H9 (cell line): ENCODE measurements at places on chromosomes 2 and 18. TPM values are rescaled to one million over a fixed set of nuclear protein-coding genes. Genes with fewer than 3 reads are reported as not detected.

DNA sequence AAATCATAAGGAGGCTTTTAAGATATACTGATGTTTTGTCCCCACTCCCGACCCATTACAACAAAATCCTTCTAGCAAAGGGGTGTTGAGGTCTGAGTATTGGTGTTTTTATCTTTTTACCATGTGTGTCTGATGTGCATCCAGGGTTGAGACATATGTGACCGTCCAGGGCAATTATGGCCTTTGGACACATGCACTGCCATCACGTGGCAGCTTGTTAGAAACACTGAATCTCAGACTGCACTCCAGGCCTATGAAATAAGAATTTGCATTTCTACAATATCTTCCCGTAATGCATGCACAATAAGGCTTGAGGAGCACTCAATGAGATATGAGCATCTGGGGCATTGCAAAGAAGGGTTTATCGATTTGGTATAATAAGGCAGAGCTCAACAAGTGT is 235.1 kb upstream of the ZNF804A start:
- H3K27me3 ChIP-seq, result no peaks in the 10 kb centered on the region
- no peak for DNase-seq
- H3K36me3 ChIP-seq, result no peaks in the 10 kb centered on the region

DNA sequence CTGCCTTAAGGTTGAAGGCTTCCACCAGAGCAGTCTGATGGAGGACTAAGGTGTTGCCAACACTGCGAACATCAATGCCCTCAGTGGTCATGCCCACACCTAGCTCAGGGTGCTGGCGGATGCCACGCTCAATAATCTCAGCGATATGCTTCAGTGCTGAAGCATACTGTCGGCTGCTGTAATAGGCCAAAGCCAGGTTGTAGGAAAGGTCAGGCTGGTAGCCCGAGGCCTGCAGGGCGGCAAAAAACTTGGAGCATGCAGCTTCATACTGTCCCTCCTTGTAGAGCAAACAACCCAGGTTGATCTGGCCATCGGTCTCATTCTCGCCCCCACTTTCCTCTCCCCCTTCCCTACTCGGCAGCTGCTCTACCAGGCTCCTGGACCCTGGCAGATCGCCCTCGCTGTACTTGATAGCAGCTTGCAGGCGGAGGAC is 159.4 kb downstream of the AGPS start:
- H3K4me3 ChIP-seq, result peak overlapping the region; percentile 97
- H3K27me3 ChIP-seq, result no peaks in the 10 kb centered on the region
- H3K4me1 ChIP-seq, result peaks cover 2% of the 10 kb centered on the region; the same call in 1 of the 2 replicates
- H3K27ac ChIP-seq, result no peak overlapping the region
- H3K36me3 ChIP-seq, result no peaks in the 10 kb centered on the region

GRCh38 chr18:3525870-3526420 is 76.0 kb downstream of the TGIF1 start:
- H3K4me1 ChIP-seq, result peaks cover 10% of the 10 kb centered on the region; the same call in 1 of the 2 replicates
- DNase-seq, result no peak
- H3K36me3 ChIP-seq, result peaks cover 13% of the 10 kb centered on the region
- no peaks in the 10 kb centered on the region for H3K27me3 ChIP-seq

TUBB8B gene
- 0.72 and 1.0 TPM in 2 replicates for total RNA-seq

GRCh38 chr2:42775186-42775585 is 11.3 kb upstream of the OXER1 start:
- peaks cover 33% of the 10 kb centered on the region for H3K36me3 ChIP-seq
- no peaks in the 10 kb centered on the region for H3K27me3 ChIP-seq
- no peak overlapping the region for H3K27ac ChIP-seq
- peaks cover 7% of the 10 kb centered on the region; the same call in 1 of the 2 replicates for H3K4me1 ChIP-seq
- no peak overlapping the region for H3K4me3 ChIP-seq

DNA sequence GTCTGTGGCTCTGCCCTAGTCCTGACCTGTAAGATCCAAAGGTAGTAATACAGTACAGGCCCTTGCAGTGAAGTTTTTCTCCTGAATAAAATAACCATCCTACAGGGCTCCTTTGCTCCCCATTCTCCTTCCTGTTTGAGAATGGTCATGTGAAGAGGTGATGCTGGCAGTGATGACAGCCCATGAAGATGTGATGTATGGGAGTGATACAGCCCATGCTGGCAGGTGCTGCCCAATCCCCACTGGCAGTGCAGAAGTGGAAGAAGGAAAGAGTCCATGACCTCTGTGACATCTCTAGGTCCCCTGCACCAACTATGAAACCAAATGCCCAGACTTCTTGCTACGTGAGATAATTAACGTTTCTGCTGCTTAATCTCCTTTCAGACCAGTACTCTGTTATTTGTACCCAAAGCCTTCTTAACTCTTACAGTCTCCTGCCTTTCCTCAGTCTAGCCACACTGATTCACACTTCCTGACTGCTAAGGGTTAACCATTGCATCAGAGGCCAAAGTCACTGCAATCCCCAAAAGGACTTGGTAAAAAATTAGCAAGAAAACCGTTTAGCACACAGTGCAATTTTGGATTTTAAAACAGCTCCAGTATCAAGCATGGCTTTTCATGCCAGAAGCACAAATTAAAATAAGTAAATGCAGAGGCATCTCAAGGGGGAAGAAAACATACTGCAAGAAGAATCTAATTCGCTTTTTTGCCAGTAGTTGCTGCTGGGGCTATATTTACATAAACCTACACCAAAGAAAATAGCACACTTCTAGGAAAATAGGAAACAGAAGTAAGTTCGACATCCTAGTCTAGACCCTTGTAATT is 98.0 kb downstream of the STK39 start:
- H3K27ac ChIP-seq, result no peak overlapping the region
- no peaks in the 10 kb centered on the region for H3K4me1 ChIP-seq
- no peaks in the 10 kb centered on the region for H3K36me3 ChIP-seq
- no peak overlapping the region; the same call in 2 of the 3 replicates for H3K4me3 ChIP-seq
- no peaks in the 10 kb centered on the region for H3K27me3 ChIP-seq

DNA sequence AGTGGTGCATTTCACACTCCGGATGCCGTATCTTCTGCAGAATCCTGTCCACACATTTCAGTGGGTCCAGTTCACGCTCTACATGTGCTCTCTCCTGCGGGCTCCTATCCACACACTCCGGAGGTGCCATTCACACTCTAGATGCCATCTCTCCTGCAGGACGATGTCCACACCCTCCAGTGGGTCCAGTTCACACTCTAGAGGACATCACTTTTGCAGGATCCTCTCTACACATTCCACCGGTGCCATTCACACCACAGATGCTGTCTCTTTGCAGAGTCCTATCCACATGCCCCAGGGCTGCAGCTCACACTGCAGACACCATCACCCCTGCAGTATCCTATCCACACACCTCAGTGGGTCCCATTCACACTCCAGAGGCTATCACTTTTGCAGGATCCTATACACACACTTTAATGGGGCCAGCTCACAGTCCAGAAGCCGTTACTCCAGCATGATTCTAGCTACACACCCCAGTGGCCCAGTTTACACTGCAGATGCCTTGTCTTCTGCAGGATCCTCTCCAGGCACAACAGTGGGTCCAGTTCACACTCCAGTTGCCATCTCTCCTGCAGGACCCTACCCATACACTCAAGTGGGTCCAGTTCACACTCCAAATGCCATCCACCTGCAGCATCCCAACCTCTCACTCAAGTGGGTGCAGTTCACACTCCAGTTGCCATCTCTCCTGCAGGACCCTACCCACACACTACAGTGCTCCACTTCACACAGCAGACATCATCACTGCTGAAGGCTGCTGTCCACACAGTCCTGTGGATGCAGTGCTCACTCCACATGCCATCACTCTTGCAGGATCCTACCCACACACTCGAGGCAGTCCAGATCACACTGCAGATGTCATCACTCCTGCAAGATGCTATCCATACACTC is 2.1 kb upstream of the PXDN start:
- DNase-seq, result peak; percentile 18
- H3K4me1 ChIP-seq, result peaks cover 2% of the 10 kb centered on the region; the same call in 1 of the 2 replicates
- no peak overlapping the region for H3K27ac ChIP-seq
- H3K4me3 ChIP-seq, result peak overlapping the region; percentile 14; the same call in 1 of the 2 replicates
- H3K36me3 ChIP-seq, result peaks cover 14% of the 10 kb centered on the region
- H3K27me3 ChIP-seq, result no peaks in the 10 kb centered on the region

DNA sequence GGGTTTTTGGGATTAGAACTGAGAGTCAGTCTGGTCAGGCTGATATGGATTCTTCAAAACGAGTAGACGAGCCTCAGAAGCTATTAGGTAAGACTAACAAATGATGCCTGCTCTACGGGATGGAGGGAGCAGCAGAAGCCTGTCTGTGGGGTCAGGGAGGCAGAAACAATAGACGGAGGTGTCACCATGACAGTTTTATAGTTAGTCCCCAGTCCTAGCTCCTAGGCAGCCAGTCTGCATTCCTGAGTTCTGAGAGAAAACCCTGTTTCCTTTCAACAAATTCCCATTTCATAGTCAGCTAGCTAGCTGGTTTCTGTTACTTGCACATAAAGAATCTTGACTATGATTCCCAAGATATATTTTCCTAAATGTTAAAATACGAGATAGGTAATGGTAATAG is 542.1 kb downstream of the PID1 start:
- no peaks in the 10 kb centered on the region for H3K36me3 ChIP-seq
- H3K27ac ChIP-seq, result no peak overlapping the region
- H3K4me1 ChIP-seq, result no peaks in the 10 kb centered on the region
- DNase-seq, result no peak
- H3K27me3 ChIP-seq, result no peaks in the 10 kb centered on the region
- H3K4me3 ChIP-seq, result no peak overlapping the region

DNA sequence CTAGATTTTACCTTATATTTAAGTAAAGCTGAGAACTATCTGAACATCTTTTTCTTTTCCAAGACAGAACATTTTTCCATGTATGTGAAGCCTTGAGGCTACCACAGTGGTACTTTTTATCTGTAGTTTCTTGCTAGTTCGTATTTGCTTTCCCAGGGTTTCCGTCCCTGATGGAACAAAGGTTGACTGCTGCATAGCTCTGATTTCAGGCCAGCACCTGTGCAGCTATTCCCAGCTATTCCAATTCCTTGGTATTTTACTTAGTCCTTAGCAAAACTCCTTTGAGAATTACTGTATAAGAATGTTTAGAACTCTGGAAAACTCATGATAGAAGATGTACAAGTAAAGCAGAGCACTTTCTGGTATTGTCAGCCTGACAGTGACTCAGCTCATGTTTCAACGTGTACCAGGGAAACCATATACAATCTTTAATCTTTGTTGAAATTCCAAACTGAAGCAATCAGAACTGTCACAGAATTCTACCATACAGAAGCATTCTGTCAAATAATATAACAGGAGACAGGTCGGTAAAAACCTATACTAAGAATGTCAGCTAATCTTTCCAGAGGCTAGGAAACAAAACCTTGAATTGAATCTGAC is 162.2 kb downstream of the PKP4 start:
- no peak overlapping the region for H3K27ac ChIP-seq
- H3K4me3 ChIP-seq, result no peak overlapping the region
- DNase-seq, result no peak
- H3K36me3 ChIP-seq, result peaks cover 27% of the 10 kb centered on the region
- H3K4me1 ChIP-seq, result no peaks in the 10 kb centered on the region
- H3K27me3 ChIP-seq, result no peaks in the 10 kb centered on the region
